ENCODE measurements at places on chromosomes 16 and 17.

DNA sequence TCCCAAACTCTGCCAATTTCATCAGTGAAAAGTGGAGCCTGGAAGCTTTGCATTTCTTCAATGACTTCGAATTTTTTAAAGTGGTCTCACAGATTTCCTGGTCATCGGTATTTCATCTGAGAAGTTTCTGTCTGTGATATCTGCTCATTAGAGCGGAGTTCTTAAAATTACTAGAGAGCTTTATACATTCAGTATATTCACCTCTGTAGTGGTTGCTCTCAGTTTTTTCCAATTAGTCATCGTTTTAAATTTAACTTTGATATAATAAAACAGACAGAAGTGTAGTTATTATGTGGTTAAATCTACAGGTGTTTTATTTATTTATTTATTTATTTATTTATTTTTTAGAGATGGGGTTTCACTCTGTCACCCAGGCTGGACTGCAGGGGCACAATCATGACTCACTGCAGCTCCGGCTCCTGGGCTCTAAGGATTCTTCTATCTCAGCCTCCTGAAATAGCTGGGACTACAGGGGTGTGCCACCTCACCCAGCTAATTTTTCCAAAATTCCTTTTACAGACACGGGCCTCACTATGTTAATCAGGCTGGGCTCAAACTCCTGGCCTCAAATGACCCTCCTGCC lies 16.0 kb downstream of the ARHGAP17 start:
- DNase-seq, result no peak

- DNase-seq, result no peak
These were observed 821.1 kb upstream of the EEF2KMT start for GRCh38 chr16:5918567-5919130.

DNA sequence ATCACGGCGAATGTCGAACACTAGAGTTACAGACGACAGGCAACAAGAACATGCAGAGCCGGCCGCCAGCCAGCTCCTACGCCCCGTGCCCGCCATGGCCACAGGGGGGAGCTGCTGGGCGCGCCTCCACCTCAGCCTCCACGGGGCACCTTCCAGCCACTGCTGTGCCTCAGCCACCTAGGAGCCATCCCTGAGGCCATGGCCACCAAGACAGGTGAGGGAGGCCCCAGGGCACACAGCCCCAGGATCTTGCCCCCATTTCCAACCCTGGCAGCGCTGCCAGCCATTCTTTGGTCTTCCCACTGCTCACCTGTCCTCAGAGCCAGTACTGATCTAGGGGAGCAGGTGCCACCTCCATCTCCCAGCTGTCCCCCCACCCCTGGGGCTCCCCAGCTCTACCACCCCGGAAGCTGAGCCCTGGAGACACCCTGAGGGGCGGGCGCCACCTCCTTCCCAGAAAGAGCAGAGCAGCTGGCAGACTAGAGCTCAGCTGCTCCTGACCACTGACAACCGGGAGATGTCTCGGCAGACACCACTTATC lies 11.8 kb downstream of the GNPTG start:
- DNase-seq, result peak; percentile 15

- DNase-seq, result no peak
These were observed 39.1 kb downstream of the HOXB1 start for GRCh38 chr17:48491527-48492273.

DNA sequence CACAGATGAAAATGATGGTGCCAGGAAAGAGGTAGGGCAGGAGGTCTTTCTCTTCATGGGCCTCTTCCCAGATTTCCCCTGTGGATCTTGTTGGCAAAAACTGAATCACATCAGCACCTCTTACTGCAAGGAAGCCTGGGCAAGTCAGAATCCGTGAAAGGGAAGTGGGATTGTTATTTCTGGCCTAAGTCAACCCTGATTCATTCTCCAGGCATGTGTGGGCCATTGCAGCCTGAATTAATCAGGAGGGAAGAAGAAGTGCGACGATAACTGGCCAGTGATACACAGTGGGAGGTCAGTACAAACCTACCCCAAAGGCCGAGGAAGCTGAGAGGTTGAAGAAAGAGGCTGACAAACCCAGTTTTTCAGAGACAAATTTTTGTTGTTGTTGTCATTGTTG lies 17.9 kb upstream of the NSMCE1 start:
- peak; percentile 94 for DNase-seq

DNA sequence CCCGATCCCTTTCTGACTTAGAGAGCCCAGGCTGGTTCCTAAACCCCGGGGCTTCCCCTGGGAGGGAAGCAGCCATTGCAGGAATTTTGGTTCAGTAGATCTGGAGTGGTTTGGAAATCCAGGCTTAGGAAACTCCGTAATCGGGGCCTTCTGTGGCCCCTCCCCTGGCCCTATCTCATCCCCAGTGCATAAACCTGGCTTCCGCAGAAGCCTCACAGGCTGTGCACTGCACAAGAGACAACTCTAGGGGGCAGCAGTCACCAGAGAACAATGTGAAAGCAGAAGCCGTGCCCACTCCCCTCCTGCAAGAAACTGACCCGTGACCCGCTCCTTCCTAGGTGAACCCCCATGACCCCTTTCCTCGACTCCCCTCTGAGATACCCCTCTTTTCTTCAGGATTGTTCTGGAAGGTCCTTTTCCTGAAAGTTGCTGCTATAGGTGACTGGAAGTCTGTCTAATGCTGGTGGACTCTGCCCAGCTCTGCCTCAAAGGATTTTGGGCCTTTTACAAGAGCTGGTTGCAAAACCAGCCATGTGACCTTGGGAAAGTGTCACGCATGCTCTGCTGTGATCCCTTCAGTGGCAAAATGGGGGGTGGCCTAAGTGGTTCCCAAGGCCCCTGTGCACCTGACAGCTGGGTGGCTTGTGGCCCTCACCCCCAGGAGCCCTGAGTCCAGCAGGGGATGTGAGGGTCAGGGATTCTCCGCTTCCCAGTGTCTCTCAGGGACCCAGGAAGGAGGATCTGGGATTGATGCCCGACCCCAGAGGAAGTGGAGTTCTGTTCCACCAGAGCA lies 14.4 kb downstream of the GUCY2D start:
- peak; percentile 15 for DNase-seq
